ENCODE measurements at places on chromosomes 5 and 9. TPM values are rescaled to one million over a fixed set of nuclear protein-coding genes. Genes with fewer than 3 reads are reported as not detected.

DNA sequence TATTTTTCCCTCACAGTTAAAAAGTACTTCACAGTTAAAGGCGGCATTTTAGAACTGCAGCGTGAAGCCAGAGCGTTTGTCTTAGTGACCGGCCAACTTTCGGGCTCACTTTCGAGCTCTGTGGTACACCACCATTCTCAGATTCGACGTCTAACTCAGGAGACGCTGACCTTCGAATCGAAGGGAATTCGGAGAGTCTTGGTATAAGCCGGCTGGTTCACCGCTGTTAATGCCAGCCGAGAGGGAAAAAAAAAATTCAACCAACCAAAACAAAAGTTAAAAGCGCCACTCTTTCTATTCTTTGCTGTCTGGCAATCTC, 544 bp upstream of the SNX24 start:
- DNase-seq, result no peak

PLK2 gene
- 343 TPM for total RNA-seq

GRCh38 chr9:80789831-80790230, 899.5 kb downstream of the TLE1 start:
- DNase-seq, result no peak

DNA sequence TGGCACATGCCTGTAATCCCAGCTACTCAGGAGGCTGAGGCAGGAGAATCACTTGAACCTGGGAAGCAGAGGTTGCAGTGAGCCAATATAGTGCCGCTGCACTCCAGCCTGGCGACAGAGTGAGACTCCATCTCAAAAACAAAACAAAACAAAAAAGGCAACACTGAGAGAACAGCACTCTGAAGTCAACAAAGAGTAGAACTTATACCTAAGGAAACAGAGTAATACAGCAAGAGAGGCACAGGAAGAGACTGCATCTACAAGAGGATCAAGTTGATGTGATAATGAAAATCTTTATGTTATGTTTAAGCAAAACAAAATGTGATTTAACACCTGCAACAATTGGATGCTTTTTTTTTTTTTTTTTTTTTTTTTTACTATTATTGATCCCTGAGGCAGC, 33.1 kb downstream of the FYB1 start:
- no peak for DNase-seq

DNA sequence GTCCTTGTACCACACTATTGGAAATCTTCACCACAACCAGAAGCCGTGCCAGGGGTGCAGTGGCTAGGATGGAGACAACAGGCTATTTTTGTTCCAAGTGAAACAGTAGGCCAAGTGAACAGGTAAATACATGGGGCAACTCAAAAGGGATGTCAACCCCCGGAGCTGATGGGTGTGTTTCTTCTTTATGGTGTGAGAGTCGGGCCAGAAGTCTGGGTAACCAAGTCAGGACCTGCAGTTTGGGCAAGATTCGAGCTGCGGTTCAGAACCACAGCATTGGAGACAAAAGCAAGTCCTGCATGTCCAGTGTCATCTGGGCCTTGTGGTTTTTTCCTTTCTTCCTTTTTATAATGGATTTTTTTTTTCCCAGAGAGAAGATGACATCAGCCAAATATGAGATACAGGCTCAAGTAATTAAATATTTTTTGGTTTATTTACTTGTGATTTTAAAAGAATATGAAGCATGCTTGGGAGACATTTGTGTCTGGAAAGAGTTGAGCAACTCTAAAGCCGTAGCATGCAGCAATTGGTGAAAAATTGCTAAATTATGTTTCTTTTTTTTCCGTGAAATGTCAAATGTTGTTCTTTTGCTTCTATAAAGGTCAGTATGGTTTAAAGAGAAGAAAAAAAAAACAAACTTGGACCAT, 261.6 kb downstream of the ARRDC3 start:
- DNase-seq, result no peak

COL15A1 gene
- total RNA-seq, result 11.8 TPM

GRCh38 chr5:171660434-171660833, 125.2 kb upstream of the SMIM23 start:
- DNase-seq, result no peak

GRCh38 chr9:4118666-4119065, 181.2 kb downstream of the GLIS3 start:
- DNase-seq, result no peak

DNA sequence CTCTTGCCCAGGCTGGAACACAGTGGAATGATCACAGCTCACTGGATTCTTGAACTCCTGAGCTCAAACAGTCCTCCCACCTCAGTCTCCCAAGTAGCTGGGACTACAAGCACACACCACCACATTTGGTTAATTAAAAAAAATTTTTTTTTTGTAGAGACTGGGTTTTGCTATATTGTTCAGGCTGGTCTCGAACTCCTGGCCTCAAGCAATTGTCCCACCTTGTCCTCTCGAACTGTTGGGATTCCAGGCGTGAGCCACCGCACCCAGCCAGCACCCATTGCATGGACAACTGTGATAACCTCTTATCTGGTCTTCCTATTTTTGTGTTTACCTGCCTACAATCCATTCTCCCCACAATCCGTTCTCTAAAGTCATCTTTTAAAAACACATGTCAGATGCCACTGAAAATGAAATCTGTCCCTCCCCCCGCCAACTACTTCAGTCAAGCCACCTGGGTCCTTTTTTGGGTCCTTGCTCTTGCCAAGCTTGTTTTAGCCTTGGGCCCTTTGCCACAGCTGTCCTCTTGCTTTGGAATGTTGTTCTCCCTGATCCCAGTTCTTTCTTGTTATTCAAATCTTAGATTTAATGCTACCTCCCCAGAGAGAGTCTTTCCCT, 250.5 kb downstream of the PIK3R1 start:
- DNase-seq, result no peak

- no peak for DNase-seq
These were observed 115.1 kb downstream of the PCSK1 start for GRCh38 chr5:96317945-96318344.

- no peak for DNase-seq
These were observed 247.3 kb downstream of the MAN2A1 start for GRCh38 chr5:109936996-109937395.

- no peak for DNase-seq
These were observed 34.6 kb upstream of the IPPK start for GRCh38 chr9:92704528-92704927.

- DNase-seq, result no peak
These were observed 937.2 kb upstream of the DMAC1 start for GRCh38 chr9:8736805-8737204.

DNA sequence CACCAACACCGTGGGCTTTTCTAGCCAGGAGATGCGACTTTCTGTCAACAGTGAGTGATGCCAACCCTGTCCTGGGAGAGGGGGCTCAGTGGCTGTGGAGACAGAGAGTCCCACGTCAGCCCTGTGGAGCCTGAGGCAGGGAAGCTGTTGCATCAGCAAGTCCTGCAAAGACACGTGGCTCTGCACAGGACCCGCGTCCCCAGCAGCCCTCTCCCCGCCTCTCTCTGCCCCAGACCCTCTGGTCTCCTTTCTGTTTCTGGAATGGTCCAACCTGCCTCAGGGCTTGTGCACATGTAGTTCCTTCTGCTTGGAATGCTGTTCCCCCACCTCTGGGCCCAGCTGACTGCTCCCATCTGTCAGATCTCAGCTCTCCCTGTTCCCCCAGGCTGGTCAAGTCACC, 60.4 kb downstream of the HMCN2 start:
- DNase-seq, result no peak

HTR4 gene
- not detected for total RNA-seq

GRCh38 chr9:136634904-136635303, 27.8 kb upstream of the EGFL7 start:
- DNase-seq, result no peak

GRCh38 chr5:50328193-50328729, 112.8 kb downstream of the EMB start:
- DNase-seq, result no peak

PTAR1 gene
- 59.7 TPM for total RNA-seq

DNA sequence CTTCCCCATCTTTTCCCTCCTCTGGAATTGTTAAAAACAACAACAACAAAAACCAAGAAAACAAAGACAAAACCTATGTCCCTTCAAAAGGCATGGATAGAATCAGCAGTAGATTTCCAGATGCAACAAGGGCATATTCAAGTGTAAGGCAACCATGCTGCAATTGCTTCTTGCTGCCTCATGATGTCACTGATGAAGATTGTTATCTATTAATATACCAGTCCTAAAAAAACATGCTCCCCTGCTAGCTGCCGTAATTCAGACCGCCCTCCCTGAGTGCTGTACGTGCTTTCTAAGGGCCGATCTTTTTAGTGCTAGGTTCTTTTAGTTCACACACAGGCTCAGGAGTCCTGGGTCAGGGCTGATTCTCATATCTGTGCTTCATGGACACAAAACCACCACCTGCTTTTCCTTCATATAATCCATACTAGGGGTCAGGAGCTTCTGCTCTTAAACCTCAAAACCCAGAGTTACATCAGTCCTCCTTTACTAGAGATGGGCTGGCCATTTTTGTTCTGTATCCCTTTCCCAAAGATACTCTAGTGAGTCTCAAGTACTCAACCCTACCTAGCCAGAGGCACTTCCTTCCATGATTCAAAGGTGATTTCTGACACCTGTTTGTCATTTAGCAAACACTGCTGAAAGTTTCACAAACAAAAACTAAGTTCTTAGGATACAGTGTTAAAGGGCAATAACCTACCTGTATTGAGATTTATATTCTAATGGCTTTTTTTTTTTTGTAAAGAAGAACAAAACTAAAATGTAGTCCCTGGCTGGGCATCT, 82.1 kb downstream of the GIN1 start:
- no peak for DNase-seq

- no peak for DNase-seq
These were observed 58.6 kb downstream of the ENC1 start for GRCh38 chr5:74581988-74582365.

ZFYVE16 gene
- total RNA-seq, result 21.8 TPM

- no peak for DNase-seq
These were observed 68.4 kb upstream of the RPS23 start for GRCh38 chr5:82346399-82347165.

DNA sequence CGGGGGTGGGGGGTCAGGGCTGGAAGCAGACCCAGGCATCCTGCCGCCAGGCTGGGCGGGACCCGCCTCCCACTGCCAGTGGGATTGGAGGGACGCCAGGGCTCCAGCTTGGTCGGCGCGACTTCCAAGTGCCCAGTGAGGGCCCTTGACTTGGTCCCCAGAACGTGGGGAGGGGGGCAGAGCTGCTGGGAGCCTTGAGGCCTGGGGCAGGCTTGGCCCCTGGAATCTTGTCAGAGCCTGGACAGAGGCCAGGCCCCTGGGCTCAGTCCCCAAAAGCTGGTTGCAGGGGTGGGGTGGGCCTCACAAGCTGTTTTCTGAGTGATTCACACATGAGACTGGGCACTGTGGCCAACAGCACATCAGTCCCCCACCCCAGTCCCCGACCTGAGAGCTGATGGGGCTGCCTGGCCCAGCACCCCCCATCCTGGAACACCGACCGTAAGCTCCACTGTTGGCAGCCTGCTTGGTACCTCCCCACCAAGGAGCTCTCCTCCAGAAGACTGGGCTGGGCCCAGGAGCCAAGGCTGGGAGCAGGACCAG, 526 bp downstream of the CLIC3 start:
- DNase-seq, result no peak

DNA sequence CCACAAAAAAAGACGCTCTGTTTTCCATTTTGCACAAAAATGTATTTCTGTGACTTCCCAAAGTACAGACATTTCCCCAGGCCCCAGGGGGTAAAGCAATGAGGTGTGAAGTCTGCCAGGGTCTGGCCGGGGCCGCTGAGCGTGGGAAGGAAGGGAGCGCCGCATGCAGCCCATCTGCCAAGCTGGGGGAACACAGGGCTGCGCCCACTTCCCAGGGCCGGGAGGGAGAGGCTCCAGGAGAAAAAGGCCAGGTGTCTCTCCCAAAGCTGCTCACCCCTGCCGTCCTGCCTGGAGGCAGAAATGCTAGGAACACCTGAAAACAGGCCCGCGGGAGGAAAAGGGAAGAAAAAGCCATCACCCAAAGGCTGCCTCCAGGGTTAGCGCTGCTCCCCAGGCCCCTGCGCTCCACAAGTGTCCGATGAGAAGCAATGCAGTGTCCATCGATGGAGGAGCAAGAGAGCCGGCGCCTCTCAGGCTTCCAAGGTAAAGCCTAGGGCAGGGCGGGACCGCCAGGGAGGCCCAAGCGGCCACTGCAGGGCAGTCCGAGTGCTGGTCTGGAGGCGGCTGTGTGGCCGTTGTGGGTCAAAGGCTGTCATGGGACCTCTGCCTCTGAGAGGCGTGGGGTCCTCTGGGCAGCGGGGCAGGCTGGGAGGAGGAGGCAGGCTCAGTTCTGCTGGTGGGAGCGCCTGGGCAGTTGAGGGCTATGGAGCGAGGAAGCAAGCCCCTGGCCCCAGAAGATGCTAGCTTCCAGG, 6.0 kb upstream of the ZDHHC12 start:
- no peak for DNase-seq

ARPC5L gene
- 31.1 TPM for total RNA-seq

TXNDC8 gene
- not detected for total RNA-seq

F12 gene
- total RNA-seq, result 4.0 TPM
